Cortex of kidney (tissue), 1 donor: ENCODE measurements at places on chromosomes 2 and 18.

- DNase-seq = no peak
These were observed 2.1 kb upstream of the RTN4 start for GRCh38 chr2:55052129-55053061.

DNA sequence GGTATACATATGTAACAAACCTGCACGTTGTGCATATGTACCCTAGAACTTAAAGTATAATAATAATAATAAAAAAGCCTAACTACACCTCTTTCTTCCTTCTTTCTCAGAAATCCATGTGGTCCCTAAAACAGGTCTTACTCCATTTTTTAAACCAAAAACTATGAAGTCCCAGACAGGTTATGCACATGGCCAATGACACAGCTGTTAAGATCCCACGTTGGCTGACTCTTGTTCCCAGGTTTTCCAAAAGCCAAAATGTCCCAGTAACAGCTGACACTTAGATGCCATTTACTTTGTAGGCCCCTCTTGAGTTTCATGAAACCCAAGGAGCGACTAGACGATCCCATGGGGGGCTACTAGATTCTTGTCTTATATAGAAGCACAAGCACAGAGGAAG, 97.0 kb downstream of the KCNF1 start:
- no peak for DNase-seq

- DNase-seq = no peak
These were observed 2.3 kb downstream of the MYO1B start for GRCh38 chr2:191247381-191248057.

- DNase-seq = no peak
These were observed 438.6 kb upstream of the HNMT start for GRCh38 chr2:137525641-137526190.

- no peak for DNase-seq
These were observed 98.1 kb downstream of the NFATC1 start for GRCh38 chr18:79493801-79494211.

DNA sequence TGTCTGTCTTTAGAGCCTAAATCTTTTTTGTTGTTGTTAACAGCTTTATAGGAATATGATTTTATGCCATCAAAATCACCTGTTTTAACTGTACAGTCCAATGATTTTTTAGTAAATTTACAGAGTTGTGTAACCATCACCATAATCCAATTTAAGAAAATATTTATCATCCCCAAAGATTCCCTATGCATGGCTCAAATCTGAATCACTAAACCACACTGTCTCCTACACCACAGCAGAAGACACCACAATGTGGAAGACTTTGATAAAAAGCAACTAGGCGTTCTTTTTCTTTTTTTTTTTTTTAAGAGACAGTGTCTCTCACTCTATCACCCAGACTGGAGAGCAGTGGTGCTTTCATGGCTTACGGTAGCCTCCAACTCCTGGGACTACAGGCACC, 99.6 kb downstream of the TXNL1 start:
- no peak for DNase-seq

- no peak for DNase-seq
These were observed 49.9 kb upstream of the RAB6C start for GRCh38 chr2:129929321-129930290.

DNA sequence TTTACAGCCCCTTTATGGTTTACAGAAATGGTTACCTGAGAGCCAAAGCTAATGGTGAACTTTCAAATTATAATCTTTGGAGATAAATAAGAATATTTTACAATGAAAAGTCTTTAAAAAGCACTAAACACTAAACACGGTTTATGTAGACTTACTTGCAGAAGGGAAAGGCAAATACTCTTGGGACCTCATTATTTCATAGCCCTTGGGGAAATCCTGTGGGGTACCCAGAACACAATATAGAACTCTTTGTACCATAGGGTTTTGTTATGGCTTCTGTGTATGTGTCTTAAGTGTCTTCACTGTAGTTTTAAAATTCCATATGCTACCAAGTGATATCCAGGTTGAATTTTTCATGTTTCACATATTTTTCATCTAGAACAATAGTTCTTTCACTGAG, 90.6 kb downstream of the KCNH7 start:
- DNase-seq = no peak

GRCh38 chr2:227617316-227618230, at the start of gene SCYGR4:
Gene SCYGR4 (plus strand): TSS chr2:227617498. CDS start chr2:227617498, 0 bp downstream.
- no peak for DNase-seq
